ENCODE measurements at places on chromosomes 4 and X. TPM values are rescaled to one million over a fixed set of nuclear protein-coding genes. Genes with fewer than 3 reads are reported as not detected.

The UGT2B17 gene
- total RNA-seq, result not detected

The BEX1 gene
- 94.6 TPM for total RNA-seq

The DCAF8L1 gene
- total RNA-seq, result not detected

The GABRE gene
- 89.1 TPM for total RNA-seq

The MAP3K15 gene
- total RNA-seq, result 0.49 TPM

The MFAP3L gene
- 16.7 TPM for total RNA-seq

The ZCCHC13 gene
- total RNA-seq, result not detected

The HPSE gene
- total RNA-seq, result 0.93 TPM

The SCML2 gene
- 13.7 TPM for total RNA-seq

The GYPE gene
- total RNA-seq, result 2.6 TPM

The KCTD8 gene
- 9.3 TPM for total RNA-seq

The ZFYVE28 gene
- 10.4 TPM for total RNA-seq

The TMEM150C gene
- 24.6 TPM for total RNA-seq

The NDP gene
- 13.5 TPM for total RNA-seq

The GDPD2 gene
- 7.5 TPM for total RNA-seq

The ERCC6L gene
- 2.7 TPM for total RNA-seq

The RAB33A gene
- 8.0 TPM for total RNA-seq

The CHRDL1 gene
- total RNA-seq, result 36.6 TPM

The GAB3 gene
- 4.3 TPM for total RNA-seq

The ATP6AP2 gene
- 108 TPM for total RNA-seq

The KLHL15 gene
- 33.3 TPM for total RNA-seq

The GTPBP6 gene
- 21.7 TPM for total RNA-seq

The OTC gene
- not detected for total RNA-seq

The GLRB gene
- 15.2 TPM for total RNA-seq

The NLRP2B gene
- total RNA-seq, result not detected

All from camera-type eye (tissue), 1 donor.